ENCODE measurements at places on chromosomes 4 and X.

GRCh38 chrX:152642931-152643564, 5.4 kb downstream of the GABRQ start:
- DNase-seq, result no peak

DNA sequence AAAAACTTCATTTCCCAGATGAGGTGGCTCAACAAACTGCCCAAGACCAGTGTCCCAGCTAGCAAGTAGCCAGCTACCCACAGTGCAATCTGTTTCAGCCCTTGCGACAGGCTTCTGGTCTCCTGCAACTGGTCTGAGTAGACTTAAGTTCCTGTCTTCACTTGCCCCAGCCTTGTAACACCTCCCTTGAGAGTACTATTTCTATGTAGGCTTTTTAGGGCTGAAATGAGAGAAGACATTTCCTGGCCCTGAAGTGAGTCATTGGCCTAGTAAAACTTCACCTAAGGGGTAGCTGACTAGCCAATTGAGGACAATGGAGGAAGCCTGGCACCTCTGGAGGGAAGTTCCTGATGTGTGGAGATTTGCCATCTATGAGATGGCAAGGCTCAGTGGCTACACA, 80.1 kb upstream of the STIM2 start:
- no peak for DNase-seq

GRCh38 chrX:130594453-130594916, 192.7 kb downstream of the RBMX2 start:
- DNase-seq, result no peak

DNA sequence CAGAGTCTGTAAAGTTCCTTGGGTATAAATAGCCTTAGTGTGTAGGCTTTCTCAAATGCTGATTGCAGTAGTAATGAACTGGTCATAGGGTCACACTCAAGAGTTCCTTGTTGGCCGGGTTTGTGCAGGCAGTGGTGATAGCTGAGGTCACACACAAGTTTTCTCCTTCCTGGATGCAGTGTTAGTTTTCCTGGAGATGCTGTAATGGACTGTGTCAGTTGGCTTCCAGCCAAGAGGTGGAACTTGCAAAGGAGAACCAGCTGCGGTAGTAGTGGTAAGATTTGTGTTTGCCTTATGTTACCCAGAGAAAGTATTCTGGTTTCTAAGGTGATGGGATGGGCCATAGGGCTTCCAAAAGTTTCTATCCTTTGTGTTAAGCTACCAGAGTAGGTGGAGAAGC, 409.8 kb upstream of the FRG1 start:
- no peak for DNase-seq

DNA sequence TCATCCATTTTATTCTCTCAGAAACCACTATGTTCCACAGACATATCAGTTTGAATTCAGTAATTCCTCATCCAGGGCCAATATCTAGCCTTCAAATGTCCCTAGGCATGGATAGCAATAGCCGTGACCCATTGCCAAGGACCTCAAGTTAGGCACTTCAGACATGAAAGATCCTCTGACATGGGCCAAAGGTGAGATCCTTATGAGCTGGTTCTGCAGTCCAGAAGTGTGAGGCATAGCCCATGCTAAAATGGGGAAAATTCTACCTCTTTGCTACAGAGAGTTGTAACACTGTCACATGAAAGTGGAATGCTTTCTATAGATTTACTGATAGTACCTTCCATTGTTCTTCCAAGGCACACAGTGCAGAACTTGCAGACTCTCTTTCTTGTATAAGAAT, 349.7 kb upstream of the GALNT7 start:
- no peak for DNase-seq

GRCh38 chr4:141028024-141028529, 105.2 kb downstream of the RNF150 start:
- DNase-seq, result no peak

Data from cortex of kidney (tissue), 1 donor.